ENCODE measurements at places on chromosomes 11 and 22.

GRCh38 chr22:28647216-28647615 is 32.4 kb downstream of the TTC28 start:
- H3K27me3 ChIP-seq: no peaks in the 10 kb centered on the region
- H3K36me3 ChIP-seq: no peaks in the 10 kb centered on the region
- H3K4me3 ChIP-seq: no peak overlapping the region

GRCh38 chr11:55661901-55662300 is at the start of gene OR4C6:
Gene OR4C6 (plus strand): TSS chr11:55662201. CDS start chr11:55665167, 2,966 bp downstream.
- H3K27ac ChIP-seq: no peak within 1 kb of the TSS
- DNase-seq: no peak

DNA sequence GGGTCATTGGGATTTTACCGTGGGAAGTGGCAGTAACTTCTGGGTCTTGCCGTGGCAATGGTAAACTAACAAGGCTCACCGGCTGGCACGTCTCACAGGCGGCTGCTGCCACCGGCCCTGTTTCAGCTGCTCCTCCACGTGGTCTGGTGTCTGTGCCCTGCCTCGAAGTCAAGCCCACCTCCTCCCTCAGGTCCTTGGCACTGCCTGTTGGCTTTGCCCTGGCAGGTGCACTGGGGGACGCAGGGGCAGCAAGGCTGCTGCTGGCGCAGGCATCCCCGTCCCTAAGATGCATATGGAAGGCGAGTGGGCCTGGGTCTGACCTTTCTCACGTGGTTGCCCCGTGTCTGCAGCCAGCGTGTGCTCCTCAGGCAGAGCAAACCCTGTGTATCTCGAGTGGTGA is 783.6 kb downstream of the BRD1 start:
- no peak overlapping the region for H3K4me3 ChIP-seq
- H3K27me3 ChIP-seq: no peaks in the 10 kb centered on the region
- no peak overlapping the region for H3K27ac ChIP-seq
- H3K4me1 ChIP-seq: no peaks in the 10 kb centered on the region
- DNase-seq: peak; percentile 25
- no peaks in the 10 kb centered on the region for H3K36me3 ChIP-seq

DNA sequence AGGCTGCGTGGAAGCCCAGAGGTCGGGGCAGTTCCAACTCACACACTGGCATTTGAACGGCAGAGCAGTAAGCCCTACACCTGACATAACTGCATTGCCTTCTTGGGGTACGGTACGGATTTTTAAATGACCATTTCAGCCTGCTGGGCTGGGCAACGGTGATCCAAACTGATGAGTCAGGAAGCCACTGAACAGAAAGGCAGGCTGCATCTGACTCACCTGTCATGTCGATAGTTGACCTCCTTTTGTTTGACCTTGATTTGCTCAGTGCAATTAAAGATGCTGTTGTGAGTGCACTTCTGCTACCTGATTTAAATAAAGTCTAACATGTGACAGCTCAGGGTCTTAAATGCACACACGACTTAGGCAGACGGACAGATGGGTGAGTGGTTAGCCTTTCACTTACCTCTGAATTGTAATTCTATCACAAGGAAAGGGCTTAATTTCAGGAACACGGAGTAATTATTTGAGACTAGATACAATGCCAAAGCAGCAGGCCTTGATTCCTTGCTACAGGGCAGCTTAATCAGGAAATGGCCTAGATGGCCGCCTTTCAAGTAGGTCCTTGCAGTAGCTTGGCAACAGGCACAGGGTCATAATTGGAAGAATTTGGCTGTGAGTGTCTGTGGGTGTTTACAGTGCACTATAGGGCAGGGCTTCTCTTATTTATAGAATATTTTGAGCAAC is 52.2 kb downstream of the BMAL1 start:
- no peak overlapping the region for H3K27ac ChIP-seq
- no peak overlapping the region for H3K4me3 ChIP-seq
- no peak for DNase-seq
- no peaks in the 10 kb centered on the region for H3K4me1 ChIP-seq
- H3K27me3 ChIP-seq: no peaks in the 10 kb centered on the region

DNA sequence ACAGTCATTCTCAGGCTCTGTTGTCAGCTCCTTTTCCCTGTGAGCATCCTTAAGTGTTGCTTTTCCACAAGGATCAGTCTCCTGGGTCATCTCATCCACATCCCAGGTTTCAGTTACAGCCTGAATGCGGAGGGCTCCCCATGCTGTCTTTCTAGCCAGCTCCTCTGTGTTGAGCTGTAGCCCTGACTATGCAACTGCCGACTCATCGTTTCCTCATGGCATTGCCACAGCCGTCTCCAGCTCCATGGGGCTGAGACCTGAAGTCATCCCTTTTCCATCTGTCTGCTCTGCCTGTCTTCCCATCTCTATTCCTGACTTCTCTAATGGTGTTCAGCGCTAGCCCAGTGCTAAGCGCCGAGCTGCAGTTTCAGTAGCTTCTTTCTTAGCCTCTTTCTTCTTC is 11.8 kb downstream of the SAMM50 start:
- no peaks in the 10 kb centered on the region for H3K4me1 ChIP-seq
- no peak overlapping the region for H3K27ac ChIP-seq
- H3K27me3 ChIP-seq: no peaks in the 10 kb centered on the region
- peaks cover 17% of the 10 kb centered on the region for H3K36me3 ChIP-seq

- H3K27ac ChIP-seq: no peak overlapping the region
- no peak for DNase-seq
- H3K4me1 ChIP-seq: no peaks in the 10 kb centered on the region
- peaks cover 2% of the 10 kb centered on the region for H3K36me3 ChIP-seq
- H3K4me3 ChIP-seq: no peak overlapping the region
- no peaks in the 10 kb centered on the region for H3K27me3 ChIP-seq
Measured at GRCh38 chr11:11313426-11313825, 39.6 kb downstream of the CSNK2A3 start.

GRCh38 chr11:64935359-64936081 is at the start of gene GPHA2:
Gene GPHA2 (minus strand): TSS chr11:64935893. CDS start chr11:64935460, 433 bp downstream.
- H3K4me1 ChIP-seq: no peaks in the 10 kb centered on the region
- H3K36me3 ChIP-seq: no peaks in the 10 kb centered on the region
- DNase-seq: no peak

DNA sequence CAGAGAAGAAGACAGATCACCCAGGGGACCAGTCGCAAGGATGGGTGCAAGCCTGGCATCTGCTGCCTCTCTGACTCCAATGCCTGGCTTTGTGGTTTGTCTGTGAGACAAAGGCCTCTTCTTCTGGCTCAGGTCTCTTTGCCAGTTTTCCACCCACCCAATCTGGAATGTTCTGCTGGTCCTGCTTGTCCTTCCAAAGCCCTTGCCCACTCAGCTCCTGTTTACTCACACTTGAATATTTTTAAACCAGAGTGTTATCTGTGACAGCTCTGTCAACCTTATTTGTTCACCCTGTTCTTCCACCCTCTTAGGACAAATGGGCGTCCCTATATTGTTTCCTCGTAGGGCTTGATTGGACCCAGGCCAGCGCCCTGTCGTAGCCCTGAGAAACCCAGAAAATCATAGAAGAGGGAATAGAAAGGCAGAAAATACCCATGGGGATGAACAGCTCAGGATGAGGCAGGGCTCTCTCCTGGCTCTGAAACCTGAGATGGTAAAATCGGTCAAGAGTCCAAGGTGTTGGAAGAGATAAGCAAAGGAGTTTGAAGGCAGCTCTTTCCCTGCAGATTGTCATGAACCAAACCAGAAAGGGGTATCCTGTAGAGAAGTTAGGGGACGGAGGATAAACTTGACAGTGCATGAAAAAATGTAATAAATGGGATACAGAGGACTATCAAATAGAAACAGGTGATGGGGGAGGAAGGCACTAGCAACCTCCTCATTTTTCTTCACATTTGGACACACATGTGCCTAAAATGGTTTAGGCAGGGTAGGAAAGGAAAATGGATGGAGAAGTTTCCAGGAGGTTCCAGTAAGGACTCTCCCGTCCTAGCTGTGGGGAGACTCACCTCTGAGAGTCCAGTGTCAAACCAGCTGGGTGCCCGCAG is 651 bp downstream of the CRYAB start:
- H3K4me1 ChIP-seq: no peaks in the 10 kb centered on the region
- H3K36me3 ChIP-seq: peaks cover 3% of the 10 kb centered on the region
- peak overlapping the region; percentile 97 for H3K27ac ChIP-seq
- H3K4me3 ChIP-seq: peak overlapping the region; percentile 79

GRCh38 chr22:44576311-44577260 is 78.6 kb upstream of the RTL6 start:
- H3K27ac ChIP-seq: no peak overlapping the region
- no peaks in the 10 kb centered on the region for H3K36me3 ChIP-seq
- no peaks in the 10 kb centered on the region for H3K27me3 ChIP-seq
- H3K4me3 ChIP-seq: no peak overlapping the region
- H3K4me1 ChIP-seq: no peaks in the 10 kb centered on the region

- peaks cover 2% of the 10 kb centered on the region for H3K36me3 ChIP-seq
- DNase-seq: no peak
- H3K27me3 ChIP-seq: no peaks in the 10 kb centered on the region
- H3K4me3 ChIP-seq: no peak overlapping the region
- H3K4me1 ChIP-seq: no peaks in the 10 kb centered on the region
Measured at GRCh38 chr11:94597896-94598295, 30.7 kb downstream of the PIWIL4 start.

- H3K4me3 ChIP-seq: no peak overlapping the region
- no peak for DNase-seq
- no peaks in the 10 kb centered on the region for H3K36me3 ChIP-seq
- H3K4me1 ChIP-seq: peaks cover 2% of the 10 kb centered on the region
- H3K27me3 ChIP-seq: no peaks in the 10 kb centered on the region
Measured at GRCh38 chr22:28710107-28710506, 30.5 kb upstream of the TTC28 start.

GRCh38 chr22:26847046-26847445 is 189.7 kb downstream of the MIAT start:
- H3K4me3 ChIP-seq: no peak overlapping the region
- no peaks in the 10 kb centered on the region for H3K27me3 ChIP-seq

GRCh38 chr11:119941636-119942411 is 196.1 kb downstream of the TRIM29 start:
- H3K4me1 ChIP-seq: no peaks in the 10 kb centered on the region
- DNase-seq: no peak
- no peak overlapping the region for H3K27ac ChIP-seq
- no peaks in the 10 kb centered on the region for H3K27me3 ChIP-seq

GRCh38 chr11:19820100-19820499 is 107.5 kb downstream of the NAV2 start:
- H3K4me3 ChIP-seq: no peak overlapping the region
- no peak for DNase-seq
- peaks cover 4% of the 10 kb centered on the region for H3K4me1 ChIP-seq
- H3K27ac ChIP-seq: no peak overlapping the region

GRCh38 chr11:116786966-116787365 is 857 bp downstream of the ZPR1 start:
- no peaks in the 10 kb centered on the region for H3K36me3 ChIP-seq
- H3K27me3 ChIP-seq: no peaks in the 10 kb centered on the region
- DNase-seq: no peak
- H3K4me3 ChIP-seq: peak overlapping the region; percentile 73
- H3K4me1 ChIP-seq: no peaks in the 10 kb centered on the region
- H3K27ac ChIP-seq: no peak overlapping the region

- H3K4me1 ChIP-seq: no peaks in the 10 kb centered on the region
- DNase-seq: no peak
- H3K27ac ChIP-seq: no peak overlapping the region
- H3K36me3 ChIP-seq: no peaks in the 10 kb centered on the region
- no peaks in the 10 kb centered on the region for H3K27me3 ChIP-seq
Measured at GRCh38 chr11:70552167-70553150, 154.1 kb downstream of the CTTN start.

DNA sequence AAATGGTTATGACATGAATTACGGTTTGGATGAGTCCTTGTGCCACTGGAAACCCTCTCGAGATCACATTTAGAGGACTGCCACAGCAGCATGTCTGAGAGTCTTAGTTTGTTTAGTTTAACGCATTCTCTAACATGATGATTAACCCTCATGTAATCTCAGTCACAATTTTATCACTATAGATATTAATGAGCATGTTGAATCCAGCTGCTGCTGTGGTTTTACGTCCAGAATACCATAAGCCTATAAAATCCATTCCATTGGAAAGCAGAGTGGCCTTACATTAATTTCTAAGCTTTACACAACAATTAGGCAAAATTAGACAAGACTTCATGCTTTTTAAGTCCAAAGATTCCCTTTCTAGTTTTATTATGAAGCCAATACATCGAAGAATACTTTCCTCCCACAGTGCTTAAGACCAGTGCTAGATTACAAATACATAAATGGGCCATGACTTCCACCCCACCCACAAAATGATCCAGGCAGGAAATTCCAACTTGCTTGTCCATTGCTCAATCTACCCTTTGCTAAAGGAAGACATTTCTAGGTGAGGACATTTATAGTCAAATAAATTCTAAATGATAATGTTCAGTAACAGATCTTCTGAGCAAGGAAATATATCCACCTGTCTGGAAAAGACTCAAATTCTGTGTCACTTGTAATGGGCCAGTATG is 3.5 kb upstream of the ELMOD1 start:
- no peaks in the 10 kb centered on the region for H3K36me3 ChIP-seq
- H3K4me3 ChIP-seq: no peak overlapping the region
- H3K4me1 ChIP-seq: peaks cover 3% of the 10 kb centered on the region
- no peak overlapping the region for H3K27ac ChIP-seq
- H3K27me3 ChIP-seq: no peaks in the 10 kb centered on the region

DNA sequence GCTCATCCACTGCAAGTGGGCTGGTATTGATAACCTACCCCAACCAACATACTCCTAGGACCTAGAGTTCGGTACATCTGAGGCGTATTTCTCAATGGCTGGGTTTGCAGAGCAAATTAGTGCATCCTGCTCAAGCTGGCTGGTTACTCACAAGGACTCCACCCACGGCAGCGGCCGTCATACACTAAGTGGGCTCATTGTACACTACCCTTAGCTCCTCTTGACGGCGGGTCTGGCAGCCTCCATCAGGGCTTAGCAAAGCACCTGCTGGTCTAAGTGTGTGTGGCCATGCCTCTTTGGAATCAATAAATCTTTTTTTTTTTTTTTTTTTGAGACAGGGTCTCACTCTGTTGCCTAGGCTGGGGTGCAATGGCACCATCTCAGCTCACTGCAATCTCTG is 20.2 kb upstream of the KCNJ11 start:
- H3K27ac ChIP-seq: no peak overlapping the region
- H3K36me3 ChIP-seq: no peaks in the 10 kb centered on the region
- no peaks in the 10 kb centered on the region for H3K27me3 ChIP-seq
- peaks cover 4% of the 10 kb centered on the region for H3K4me1 ChIP-seq

GRCh38 chr11:69985641-69986439 is 92.3 kb upstream of the ANO1 start:
- H3K27me3 ChIP-seq: no peaks in the 10 kb centered on the region
- no peaks in the 10 kb centered on the region for H3K36me3 ChIP-seq
- peak overlapping the region; percentile 96 for H3K27ac ChIP-seq
- DNase-seq: no peak
- H3K4me3 ChIP-seq: peak overlapping the region; percentile 27
- no peaks in the 10 kb centered on the region for H3K4me1 ChIP-seq

- DNase-seq: no peak
- H3K27me3 ChIP-seq: no peaks in the 10 kb centered on the region
- H3K36me3 ChIP-seq: no peaks in the 10 kb centered on the region
- no peaks in the 10 kb centered on the region for H3K4me1 ChIP-seq
Measured at GRCh38 chr11:115084231-115084630, 405.9 kb downstream of the NXPE2 start.

DNA sequence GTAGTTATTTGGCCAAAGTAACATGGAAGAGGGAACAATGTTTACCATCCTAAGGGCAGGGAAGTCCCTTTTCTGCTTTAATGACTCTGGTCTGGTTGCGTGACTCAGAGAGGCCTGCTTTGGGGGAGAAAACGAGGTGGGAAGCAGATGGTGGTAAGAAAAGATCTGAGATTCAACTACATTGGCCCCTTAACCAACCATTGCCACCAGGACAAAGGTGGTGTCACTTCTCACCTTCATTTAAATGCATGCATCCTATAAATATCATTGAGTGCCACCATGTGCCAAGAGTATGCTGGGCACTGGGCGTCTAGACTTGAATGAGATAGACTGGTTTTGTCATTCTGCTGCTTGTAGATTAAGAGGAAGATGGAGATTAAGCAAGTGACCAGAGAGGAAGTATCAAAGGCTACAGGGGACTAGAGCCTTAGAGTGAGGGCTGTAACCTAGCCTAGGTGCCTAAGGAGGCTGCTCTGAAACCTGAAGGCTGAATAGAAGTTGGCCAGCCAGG is 3.6 kb upstream of the SORL1 start:
- no peaks in the 10 kb centered on the region for H3K4me1 ChIP-seq
- no peaks in the 10 kb centered on the region for H3K27me3 ChIP-seq
- H3K36me3 ChIP-seq: no peaks in the 10 kb centered on the region
